Effector CD4-positive, alpha-beta T cell (primary cell): ENCODE measurements at places on chromosomes 7 and 10.
A peak's percentile ranks its signal among the peaks of the same experiment; 100 is the strongest.

- no peak for DNase-seq
Observed at GRCh38 chr7:44535348-44536064, 5.6 kb downstream of the NPC1L1 start.

GRCh38 chr7:44709011-44709915 is 39.4 kb upstream of the ZMIZ2 start:
- DNase-seq: no peak

- DNase-seq: no peak
Observed at GRCh38 chr7:26858735-26859134, 5.7 kb downstream of the SKAP2 start.

- no peak for DNase-seq
Observed at GRCh38 chr10:130401860-130402765, 265.9 kb downstream of the GLRX3 start.

- DNase-seq: peak; percentile 40
Observed at GRCh38 chr10:8061274-8062211, 7.1 kb downstream of the GATA3 start.

DNA sequence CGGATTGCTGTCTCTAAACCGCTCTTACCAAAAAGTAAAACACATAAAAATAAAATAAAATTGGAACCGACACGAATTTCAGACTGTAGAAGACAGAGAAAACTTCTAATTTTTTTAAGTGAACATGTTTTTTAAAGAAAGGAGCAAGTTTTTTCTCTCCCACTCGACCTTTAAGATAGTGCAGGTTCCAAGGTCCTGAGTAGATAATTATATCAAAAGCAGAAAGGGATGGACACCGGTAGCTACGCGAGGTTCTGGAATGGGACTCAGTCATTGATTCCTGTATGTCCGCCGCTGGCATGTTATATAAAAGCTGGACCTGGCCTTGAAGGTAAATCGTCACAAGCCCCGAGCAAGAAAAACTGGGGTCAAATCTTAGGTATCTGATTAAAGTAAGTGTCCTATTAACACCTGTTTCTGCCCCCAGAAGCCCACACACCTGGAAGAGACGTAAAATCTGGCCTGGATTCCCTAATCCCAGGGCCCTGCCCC is 462 bp upstream of the CISD1 start:
- DNase-seq: no peak

- no peak for DNase-seq
Observed at GRCh38 chr10:71742301-71743088, 22.9 kb upstream of the C10orf105 start.

- no peak for DNase-seq
Observed at GRCh38 chr10:75739414-75740143, 308.2 kb downstream of the LRMDA start.
